ENCODE measurements at places on chromosomes 5 and 9.

- DNase-seq = no peak
These were observed 564.0 kb downstream of the PSAT1 start for GRCh38 chr9:78860801-78861475.

DNA sequence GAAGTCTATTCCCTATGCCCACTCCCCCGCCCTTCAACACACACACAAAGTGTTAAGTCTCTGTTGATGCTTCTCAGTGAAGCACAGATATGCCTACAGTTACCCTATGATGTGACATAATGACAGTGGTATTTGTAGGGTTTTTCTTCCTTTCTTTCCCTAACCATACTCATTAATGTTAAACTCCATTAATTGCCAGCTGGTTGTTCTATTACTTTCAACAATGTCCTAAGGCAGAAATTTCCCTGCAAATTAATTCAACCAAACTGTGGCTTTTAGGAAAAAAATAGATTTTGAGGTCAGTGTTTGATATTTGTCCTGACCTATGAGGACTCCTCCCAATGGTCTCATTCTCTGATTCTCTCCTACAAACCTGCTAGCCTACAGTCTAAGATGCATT is 38.2 kb upstream of the SLCO6A1 start:
- no peak for DNase-seq

- DNase-seq = no peak
These were observed 71.2 kb downstream of the SYK start for GRCh38 chr9:90872835-90873294.

DNA sequence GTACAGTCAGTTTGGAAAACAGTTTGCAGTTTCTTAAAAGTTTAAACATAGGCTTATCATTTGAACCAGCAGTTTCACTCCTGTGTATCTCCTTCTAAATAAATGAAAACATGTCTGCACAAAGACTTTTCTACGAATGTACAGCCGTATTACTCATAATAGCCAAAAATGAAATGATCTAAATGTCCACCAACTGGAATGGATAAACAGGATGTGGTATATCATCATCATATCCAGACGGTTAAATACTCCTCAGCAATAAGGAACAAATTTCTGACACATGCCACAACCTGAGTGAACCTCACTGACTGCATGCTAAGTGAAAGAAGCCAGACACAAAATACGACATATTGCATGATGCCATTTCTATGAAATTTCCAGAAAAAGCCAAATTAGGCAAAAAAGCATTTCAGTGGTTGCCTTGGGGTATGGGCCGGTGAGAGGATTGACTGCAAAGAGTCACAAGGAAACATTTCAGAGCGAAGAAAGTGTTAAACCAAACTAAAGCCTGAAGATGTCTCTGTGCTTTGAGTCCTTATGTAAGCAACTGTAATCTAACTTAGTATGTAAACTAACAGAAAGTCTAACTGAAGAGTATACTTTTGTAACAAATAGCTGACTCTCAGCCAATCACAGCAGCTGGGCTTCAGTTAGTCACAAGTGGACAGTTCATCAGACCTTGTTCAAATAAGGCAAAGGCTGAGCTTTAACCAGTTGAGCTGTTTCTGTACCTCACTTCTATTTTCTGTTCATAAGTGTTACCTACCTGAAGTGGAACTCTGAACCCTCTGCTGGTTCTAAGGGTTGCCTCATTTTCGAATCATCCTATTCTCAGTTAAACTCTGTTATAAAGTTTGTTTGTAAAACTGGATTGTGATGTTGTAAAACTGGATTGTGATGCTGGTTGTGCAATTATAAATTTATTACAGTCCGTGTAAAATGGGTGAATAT is 65.2 kb downstream of the TRIO start:
- DNase-seq = no peak

DNA sequence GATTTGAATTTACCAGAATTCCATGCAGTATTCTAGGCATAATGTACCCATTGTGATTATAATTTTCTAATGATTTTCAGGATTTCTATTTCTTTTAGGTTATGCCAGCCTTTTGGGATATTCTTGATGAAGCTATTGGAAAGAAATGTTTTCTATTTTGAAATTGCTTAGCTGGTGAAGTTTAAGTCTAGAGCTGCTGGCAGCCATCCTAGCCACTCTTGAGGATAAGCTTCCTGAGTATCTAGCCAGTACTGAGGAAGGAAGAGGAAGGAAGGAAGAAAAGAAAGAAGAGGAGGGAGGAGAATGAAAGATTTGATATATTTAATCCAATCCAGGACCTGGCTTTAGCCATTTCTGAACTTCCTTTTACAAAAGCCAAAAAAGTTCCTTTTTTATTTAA is 142.1 kb upstream of the DAB2 start:
- DNase-seq = no peak

GRCh38 chr9:88077071-88077617 is 61.1 kb downstream of the SPATA31C2 start:
- DNase-seq = no peak

- no peak for DNase-seq
These were observed 70.2 kb downstream of the SLC25A46 start for GRCh38 chr5:110809006-110809405.

GRCh38 chr5:34848230-34848629 is 9.3 kb downstream of the TTC23L start:
- no peak for DNase-seq

- no peak for DNase-seq
These were observed 250.8 kb downstream of the SEC61B start for GRCh38 chr9:99472916-99473245.

GRCh38 chr5:93636837-93637236 is 53.8 kb downstream of the NR2F1 start:
- no peak for DNase-seq

GRCh38 chr5:140753561-140753960 is 32.4 kb upstream of the PCDHA1 start:
- no peak for DNase-seq

GRCh38 chr5:18761801-18762200 is 1127.5 kb downstream of the TAF11L14 start:
- DNase-seq = no peak

GRCh38 chr9:132943651-132944293 is 644 bp downstream of the TSC1 start:
- DNase-seq = no peak

GRCh38 chr9:72948575-72949243 is 4.1 kb downstream of the ALDH1A1 start:
- DNase-seq = no peak

GRCh38 chr9:26157411-26157810 is 479.2 kb upstream of the TUSC1 start:
- DNase-seq = no peak

DNA sequence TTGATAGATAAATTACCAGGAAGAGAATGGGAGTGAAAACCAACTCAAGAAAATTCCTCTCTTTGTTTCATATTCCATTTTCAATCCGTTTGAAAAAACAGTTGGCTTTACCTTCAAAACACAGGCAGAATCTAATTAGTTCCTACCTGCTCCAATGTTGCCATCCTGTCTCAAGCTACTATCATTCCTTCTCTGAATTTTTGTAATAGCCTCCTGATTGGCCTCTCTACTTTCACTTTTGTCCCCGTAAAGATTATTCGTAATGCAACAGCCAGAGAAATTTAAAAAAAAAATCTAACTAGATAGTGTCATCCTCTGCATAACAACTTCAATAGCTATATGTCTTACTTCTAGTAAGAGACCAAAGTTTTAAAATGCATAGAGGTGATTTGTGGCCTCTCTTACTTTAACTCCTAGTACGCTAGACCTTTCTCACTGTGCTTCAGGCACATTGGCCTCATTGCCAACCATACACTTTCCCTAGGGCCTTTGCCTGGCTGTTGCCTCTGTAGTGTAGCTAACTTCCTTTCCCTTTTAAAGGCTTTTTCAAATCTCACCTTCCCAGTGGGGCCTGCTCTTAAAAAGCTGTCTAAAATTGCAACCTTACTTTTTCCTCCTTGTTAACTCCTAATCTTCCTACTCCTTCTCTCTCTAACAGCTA is 311.3 kb upstream of the GRIN3A start:
- DNase-seq = no peak

- no peak for DNase-seq
These were observed 120.1 kb downstream of the WNK2 start for GRCh38 chr9:93303806-93304573.

DNA sequence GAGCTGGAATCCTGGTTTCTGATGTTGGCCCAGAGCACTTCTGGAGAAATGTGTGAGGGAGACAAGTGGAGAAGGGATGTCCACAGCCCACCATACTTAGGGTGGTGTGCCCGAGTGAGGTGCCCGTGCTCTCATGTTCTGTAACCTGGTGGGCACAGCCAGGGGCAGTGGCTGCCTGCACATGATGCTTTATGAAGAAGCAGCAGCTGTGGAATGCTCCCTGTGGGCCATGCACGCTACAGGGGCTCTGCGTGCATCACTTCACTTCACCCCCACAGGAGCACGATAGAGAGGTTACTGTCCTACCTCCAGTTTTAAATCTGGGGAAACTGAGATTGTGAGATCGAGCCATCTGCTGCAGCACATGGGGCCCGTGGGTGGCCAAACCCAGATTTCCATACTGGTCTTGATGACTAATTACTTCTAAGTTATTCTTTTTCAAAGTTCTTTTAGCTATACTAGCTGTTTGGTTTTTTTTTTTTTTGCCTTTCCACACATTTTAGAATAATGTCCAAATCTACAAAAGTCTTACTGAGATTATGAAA is 441.6 kb downstream of the GADD45G start:
- DNase-seq = peak; percentile 12

DNA sequence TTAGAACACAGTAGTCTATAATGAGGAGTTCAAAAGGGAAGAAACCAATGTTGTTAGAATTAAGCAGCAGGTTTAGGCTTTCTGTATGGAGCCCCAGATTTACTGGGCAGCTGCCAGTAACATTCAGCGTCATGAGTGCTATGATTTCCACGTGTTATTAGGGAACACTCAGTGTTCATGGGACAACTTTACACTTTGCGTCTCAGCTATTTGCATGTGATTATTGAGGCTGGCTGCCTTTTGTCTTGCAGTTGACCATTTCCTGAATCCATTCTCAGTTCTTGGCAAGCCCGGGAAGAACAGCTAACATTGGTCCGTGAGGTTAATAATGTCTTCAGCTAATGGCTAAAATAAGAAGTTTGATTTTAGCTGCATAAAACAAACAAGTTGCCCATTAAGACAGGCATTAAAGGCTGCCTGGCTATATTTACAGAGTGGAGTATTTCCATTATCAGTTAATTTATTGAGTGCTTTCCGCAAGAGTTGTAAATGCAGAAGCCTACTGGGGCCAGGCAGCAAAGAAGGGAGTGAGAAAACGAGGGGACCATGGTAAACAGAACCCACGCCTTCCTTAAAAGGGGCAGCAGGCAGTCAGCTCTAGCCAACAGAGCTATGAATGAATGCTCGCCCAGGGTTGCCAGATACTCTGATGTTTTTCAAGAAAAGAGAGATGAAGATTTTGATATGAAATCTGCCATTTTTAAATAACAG is 120.9 kb downstream of the PIP5K1B start:
- DNase-seq = no peak

- DNase-seq = no peak
These were observed 313.9 kb downstream of the HTR1A start for GRCh38 chr5:63648376-63648775.

DNA sequence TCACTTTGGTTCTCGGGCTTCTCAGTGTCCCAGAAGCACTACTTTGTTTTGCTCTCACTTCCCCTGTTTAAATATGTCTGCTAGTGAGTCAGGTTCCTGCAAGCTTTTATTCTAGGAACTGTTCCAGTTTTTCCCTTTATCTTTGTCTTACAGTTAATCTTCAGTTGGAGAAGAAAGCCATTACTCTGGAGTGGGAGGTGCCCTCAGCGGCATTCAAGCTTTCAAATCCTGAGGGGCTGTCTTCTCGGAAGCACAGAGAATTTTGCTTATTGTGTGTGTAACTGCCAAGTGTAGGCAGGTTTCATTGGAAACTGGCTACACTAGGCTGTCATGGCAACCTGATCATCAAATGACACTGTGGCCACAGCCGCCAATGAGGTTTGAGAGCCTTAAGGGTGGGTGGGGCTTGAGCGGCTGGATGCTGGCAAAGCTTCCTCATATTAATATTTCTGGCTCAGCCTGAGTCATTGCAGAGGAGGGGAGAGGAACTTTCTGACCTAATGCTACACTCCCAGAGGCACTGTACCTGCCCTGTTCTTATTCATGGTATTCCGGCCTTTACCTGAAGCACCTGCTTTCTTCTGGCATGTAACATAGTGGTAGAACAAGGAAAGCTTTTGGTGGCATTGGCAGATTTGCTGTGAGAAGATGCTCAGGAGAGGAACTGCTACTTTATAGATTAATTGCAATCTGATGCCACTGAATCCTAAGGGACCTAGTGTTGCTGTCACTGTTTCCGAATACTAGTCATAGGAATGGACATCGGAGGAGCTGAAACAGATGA is 26.3 kb downstream of the SLC25A25 start:
- peak; percentile 79 for DNase-seq

DNA sequence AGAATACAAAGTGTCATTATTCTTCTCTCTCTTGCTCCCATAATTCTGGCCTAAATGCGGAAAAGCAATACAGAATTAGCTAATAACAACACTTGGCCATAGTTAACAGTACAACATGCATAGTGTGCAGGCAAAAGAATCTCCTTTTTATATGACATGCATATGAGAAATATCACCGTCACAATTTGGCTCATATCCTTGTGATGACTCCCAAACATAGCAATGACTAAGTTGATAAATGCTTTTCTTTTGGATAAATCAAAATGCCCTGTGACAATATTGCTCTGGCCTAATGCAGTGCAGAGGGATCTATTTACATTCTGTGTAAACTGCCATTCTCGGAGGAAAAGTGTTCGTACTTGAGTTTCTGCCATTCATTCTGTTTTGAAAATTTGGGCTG is 121.9 kb upstream of the GHR start:
- no peak for DNase-seq

DNA sequence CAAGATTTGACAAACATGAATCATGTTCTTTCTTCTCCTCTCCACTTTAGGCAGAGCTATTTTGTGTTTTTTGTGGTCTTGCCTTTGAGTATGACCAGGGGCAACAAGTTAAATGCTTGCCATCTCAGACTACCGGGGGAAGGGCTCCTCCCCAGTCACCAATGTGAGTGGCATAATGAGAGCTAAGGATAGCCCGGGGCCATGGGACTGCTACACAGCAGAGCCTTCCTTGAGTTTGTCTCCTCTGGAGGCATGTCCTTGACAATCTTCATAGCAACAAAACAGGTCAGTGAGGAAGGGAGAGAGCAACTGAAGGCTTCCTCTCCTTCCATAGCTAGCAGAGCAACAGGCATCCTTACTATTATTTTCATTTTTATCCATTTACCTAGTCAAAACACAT is 299.3 kb downstream of the ENC1 start:
- no peak for DNase-seq

- no peak for DNase-seq
These were observed 40.5 kb downstream of the TLE1 start for GRCh38 chr9:81648891-81649290.

DNA sequence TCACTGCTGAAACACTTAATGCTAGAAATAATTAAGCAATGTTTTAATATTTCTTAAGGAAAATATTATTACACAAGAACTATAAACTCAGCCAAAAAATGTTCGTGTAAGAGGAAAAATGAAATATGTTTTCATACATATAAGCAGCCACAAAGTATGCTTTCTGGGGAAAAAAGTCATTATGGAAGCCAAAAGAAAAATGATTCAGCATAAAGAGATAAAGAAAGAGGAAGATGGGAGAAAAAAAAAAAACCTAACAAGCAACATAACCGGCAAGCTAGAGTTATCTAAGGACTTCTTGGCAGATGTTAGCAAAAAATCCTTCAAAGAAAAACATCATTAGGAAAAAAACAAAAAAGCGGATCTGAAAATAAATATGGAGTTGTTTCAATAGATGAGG is 179.1 kb downstream of the MUSK start:
- DNase-seq = no peak
